ENCODE measurements at places on chromosomes 16 and 17.

DNA sequence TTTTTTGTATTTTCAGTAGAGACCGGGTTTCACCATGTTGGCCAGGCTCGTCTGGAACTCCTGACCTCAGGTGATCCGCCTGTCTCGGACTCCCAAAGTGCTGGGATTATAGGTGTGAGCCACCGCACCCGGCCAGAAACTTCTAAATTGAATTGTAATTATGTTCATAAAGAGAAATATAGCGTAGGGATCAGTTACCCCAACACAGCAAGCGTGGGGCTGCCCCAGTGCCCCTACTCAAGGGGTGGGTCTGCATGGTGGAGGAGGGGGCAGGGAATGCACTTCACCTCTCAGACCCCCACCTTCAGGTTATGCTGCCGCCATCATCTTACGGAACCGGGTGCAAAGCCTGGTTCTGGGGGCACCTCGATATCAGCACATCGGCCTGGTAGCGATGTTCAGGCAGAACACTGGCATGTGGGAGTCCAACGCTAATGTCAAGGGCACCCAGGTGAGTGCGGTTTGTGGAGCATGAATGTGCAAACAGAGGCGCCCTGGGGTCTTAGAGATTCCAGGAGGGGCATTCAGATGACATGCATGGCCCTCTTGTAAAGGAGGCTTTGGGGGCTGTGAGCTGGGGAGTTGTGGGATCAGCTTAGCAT lies 18.0 kb downstream of the ITGAM start:
- DNase-seq, result no peak

- no peak for DNase-seq
These were observed 25.8 kb downstream of the WSB1 start for GRCh38 chr17:27319541-27320221.

DNA sequence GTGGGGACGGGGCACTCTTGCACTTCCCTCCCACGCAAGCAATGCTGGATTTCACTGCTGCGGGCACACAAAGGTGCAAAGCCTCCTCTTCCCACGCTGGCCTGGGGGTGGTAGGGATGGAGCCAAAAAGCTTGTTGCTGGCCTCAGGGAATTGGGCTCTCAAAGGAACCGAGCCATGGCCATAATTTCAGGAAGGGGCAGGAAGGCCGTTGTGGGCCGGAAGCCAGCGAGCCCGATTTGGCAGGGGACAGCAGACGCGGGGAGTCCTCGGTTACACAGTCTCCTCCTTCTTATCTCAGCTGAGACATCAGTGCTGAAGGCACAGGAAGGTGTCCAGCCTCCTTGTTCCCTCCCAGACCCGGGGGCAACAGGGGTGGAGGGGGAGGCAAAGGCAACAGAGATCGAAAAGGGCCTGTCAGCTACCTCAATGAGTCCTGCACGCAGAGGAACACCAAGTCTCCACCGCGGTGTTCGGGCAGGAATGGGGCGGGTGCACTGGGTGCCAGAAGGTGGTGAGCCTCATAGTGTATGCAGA lies 59.5 kb downstream of the SLFN11 start:
- DNase-seq, result no peak

DNA sequence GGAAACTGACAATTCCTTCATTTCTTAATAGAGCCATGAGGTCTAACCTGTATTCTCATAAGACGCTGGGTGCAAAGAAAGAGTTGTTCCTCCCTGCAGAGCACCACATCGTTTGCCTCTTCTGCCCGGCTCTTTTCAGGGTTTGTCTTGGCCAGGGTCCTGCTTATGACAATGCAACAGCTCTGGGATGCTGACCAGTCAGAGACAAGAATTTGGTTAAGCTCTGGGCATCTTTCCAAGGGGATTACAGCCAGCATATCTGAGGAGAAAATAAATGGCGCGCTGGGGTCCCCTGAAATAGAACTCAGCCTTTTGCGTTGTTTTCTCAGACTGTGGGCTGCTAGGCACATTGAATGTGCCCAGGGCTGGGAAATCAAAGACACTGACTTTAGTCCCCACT lies 128.6 kb downstream of the SHISA6 start:
- DNase-seq, result no peak

DNA sequence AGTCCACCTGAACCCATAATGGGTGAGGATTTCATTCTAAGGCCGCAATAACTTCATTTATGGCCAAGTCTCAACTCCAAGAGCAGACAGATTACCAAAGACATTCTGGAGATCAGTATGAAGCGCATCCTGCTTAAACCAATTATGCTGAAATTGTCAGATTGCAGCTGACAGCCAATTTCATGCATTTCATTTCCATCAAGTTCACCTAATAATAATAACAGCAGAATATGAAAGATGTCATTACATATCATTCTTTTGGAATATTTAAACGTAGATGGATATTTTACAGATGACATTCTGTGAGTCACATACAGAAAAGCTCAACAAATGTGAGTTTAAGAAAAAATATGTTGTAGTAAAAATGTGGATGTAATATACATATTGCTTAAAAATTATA lies 54.9 kb upstream of the NACA2 start:
- no peak for DNase-seq

- DNase-seq, result no peak
These were observed 12.4 kb downstream of the CDYL2 start for GRCh38 chr16:80792031-80792430.

DNA sequence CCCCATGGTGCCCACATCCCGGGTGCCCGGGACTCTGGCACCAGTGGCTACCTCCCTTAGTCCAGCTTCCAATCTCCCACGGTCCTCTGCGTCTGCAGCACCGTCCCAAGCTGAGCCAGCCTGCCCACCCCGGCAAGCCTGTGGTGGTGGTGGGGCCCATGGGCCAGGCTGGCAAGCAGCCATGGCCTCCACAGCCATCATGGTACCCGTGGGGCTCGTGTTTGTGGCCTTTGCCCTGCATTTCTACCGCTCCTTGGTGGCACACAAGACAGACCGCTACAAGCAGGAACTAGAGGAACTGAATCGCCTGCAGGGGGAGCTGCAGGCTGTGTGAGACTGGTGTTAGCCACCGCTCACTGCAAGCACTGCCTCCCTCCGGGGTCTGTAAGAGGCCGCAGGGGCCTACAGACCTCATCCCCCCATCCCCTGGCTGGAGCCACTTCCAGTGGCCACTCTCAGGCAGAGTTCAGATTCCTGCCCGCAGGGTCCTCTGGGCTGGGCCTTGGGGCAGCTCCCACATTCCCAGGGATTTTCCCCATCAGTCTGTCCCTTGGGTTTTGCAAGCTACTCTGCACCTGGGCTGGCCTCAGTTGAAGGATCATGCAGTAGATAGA lies 3.9 kb upstream of the SETD1A start:
- no peak for DNase-seq

DNA sequence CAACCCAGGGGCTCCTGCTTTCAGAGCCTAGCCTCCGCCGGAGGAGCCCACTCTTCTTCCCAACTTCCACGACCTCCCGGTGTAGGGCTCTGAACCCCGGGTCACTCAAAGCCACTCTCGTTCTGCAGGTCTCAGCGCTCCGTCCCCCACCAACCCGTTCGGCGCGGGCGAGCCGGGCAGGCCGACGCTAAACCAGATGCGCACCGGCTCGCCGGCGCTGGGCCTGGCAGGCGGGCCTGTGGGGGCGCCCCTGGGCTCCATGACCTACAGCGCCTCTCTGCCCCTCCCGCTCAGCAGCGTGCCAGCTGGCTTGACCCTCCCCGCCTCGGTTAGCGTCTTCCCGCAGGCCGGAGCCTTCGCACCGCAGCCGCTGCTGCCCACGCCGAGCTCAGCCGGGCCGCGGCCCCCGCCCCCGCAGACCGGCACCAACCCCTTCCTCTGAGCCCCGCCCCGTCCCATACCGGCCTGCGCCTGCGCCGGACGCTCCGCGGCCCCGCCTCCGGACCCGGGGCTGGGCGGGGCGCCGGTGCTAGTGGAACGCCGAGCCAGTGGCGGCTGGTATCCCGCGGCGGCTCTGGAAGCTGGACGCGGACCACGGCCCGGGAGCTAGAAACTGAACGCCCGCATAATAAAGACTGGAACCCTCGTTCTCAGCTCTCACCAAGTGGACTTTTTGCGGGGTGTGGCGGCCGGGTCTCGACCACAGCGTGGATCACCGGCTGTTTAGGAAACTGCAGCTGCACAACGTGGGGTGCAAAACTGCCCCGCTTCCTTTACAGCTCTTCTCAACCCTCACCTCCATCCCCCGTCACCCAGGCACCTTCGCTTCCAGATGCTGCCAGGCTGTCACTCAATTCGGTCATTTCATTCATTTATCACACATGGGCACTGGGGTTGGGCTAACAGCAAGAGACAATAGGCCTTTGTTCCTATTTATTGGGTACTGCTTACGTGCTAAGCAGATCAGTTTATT lies 5.0 kb upstream of the SPATA20 start:
- DNase-seq, result peak; percentile 37

- no peak for DNase-seq
These were observed 6.5 kb upstream of the CHD3 start for GRCh38 chr17:7882068-7882467.

GRCh38 chr17:59451706-59452105 lies 113.7 kb upstream of the DHX40 start:
- no peak for DNase-seq

- DNase-seq, result no peak
These were observed 25.7 kb downstream of the CHD9 start for GRCh38 chr16:53080345-53081031.

DNA sequence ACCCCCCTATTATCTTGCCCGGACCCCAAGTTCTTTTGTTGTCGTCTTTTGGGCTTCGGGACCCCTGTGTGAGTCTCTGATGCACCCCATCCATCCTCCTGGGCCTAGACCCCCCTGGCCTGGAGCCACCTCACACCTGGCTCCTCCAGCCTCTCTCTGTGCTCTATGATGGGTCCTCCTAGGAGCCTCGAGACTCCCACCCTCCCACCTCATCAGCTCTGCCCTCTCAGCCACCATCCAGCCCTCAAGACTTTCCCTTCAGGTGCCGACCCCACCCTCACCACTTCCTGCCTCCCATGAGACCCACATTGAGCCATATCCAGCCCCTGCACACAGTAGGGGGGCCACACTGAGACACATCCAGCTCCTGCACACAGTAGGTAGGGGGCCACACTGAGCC lies 8.7 kb upstream of the ATP2A3 start:
- DNase-seq, result no peak

DNA sequence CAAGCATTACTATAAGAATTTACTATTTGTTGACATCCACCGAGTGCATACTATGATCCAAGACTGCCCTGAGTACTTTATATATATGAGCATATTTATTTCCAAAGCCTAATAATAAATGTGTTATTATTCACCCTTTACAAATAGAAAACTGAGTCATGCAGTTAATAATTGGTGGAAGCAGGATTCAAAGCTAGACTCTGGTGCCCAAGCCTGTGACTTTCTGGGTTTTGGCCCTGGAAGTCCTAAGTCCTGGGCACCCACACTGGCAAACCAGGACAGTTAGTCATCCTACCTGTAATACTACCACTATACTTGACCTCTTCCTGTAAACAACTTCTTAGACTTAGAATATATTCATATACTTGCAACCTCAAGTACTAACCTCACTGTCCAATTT lies 257.4 kb upstream of the IRX5 start:
- DNase-seq, result no peak

DNA sequence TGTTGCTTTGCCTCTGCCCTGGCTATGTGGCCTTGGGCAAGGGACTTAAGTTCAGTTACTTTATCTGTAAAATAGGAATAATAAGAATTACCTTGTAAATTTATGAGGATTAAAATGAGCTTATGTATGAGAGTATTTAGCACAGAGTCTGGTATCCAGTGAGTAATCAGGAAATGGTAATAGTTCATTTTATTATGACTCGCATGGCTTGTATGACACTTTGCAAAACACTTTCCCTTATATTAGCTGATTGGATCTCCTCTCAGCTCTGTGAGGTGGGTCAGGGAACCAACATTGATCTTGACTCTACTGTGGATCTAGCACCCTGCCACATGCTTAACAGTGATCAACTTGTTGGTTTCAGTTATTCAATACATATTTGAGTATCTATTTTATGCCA lies 8.3 kb upstream of the CDH3 start:
- no peak for DNase-seq

- no peak for DNase-seq
These were observed 473.9 kb downstream of the PMP22 start for GRCh38 chr17:14791221-14791620.

GRCh38 chr16:50763211-50763610 lies 21.3 kb downstream of the CYLD start:
- no peak for DNase-seq
